Right ventricle myocardium inferior (tissue), 1 donor: ENCODE measurements at places on chromosomes 16 and 17. TPM values are rescaled to one million over a fixed set of nuclear protein-coding genes. Genes with fewer than 3 reads are reported as not detected.

ATAD5 gene
- total RNA-seq: 0.65 TPM

RND2 gene
- 1.5 TPM for total RNA-seq

KCNH6 gene
- not detected for total RNA-seq

CA4 gene
- total RNA-seq: 13.4 TPM

NUPR1 gene
- total RNA-seq: 49.6 TPM

HBZ gene
- total RNA-seq: not detected

PLA2G10 gene
- not detected for total RNA-seq

TTYH2 gene
- total RNA-seq: 39.2 TPM

EVI2B gene
- 2.9 TPM for total RNA-seq
